ENCODE measurements at places on chromosomes 11 and 22.
A peak's percentile ranks its signal among the peaks of the same experiment; 100 is the strongest.

- DNase-seq, result no peak
Observed at GRCh38 chr11:17607083-17607429, 60.0 kb downstream of the OTOG start.

GRCh38 chr11:116642902-116643301 is 129.9 kb downstream of the BUD13 start:
- no peak for DNase-seq

DNA sequence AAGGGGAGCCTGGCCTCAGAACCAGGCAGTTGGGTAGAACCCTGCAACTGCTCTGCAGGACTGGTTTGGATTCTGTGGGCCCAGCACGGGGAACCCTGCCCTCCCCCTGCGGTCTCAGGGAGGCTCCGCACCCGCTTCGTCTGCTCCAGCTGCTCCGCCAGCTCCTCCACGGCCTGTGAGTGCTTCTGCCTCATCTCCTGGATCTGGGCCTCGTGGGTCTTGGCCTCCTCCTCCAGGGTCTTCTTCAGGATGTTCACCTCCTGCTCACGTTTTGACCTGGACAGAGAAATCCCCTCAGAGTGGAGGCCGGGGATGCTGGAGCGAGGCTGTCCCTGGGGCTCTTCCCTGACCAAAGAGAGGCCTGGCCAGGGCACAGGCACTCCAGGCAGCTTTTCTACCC is 41.9 kb downstream of the APOL1 start:
- DNase-seq, result no peak

- no peak for DNase-seq
Observed at GRCh38 chr11:62536301-62536957, 10.2 kb downstream of the AHNAK start.

- DNase-seq, result no peak
Observed at GRCh38 chr22:43776081-43776670, 35.9 kb downstream of the EFCAB6 start.

GRCh38 chr22:50678651-50679521 is 6.3 kb downstream of the SHANK3 start:
- DNase-seq, result no peak

DNA sequence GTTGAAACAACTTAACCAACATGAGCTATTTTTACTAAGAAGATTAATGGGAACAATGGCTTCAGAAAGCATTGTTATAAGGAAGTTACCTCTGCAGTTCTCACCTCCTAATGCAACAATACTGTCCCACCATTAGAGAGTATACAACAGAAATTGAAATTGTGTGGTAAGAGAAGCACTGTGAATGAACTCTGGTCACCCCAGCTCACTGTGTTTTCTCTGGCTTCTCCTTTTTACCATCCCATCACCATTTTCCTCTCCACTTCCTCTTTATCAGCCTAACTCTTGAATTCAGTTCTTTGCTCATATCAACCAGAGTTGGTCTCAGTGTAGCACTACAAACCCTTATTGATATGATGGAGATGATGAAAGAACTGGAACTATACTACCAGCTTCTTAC is 138.0 kb upstream of the POU2AF2 start:
- no peak for DNase-seq

- no peak for DNase-seq
Observed at GRCh38 chr11:34641456-34641855, 20.6 kb downstream of the EHF start.

- DNase-seq, result no peak
Observed at GRCh38 chr22:38228873-38229740, 27.3 kb downstream of the MAFF start.

DNA sequence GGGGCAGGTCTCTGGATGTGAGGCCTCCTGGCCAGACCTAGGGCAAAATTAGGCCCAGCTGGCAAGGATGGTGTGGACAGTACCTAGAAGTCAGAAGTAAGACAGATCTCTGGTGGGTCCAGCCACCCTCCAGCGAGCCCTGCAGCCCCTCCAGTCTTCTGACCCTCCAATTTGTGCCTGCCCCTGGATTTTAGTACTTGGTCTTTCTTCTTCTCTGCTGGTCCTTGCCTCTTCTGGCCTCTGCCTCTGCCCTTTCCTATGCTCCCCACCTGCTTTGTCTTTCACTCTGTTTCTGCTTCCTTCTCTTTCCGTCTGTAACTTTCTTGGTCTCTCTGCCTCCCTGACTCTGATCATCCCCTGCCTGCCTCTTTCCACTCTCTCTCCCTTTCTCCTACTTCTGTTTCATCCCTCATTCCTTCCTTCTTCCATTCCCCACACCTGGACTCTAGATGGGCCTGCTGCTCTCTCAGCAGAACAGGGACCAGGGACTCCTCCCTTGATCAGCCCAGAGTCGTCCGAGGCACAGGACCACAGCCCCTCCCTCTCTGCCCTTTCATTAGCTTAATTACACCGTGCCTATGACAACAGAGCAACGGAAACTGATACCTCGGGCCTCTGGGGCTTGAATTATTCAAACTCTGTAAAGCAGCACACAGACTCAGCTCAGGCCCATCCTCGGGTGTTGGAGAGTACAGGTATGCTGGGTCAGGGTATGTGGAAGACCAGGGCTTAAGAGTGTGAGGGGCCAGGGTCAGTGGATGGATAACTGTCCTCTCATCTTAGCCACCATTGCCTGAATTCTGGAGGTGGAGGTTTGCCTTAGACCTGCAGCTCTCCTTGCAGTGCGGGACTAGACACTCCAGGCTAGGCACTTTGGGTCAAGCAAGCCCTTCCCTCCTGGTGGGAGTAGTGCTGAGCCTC is at the start of gene CHRNA10:
Gene CHRNA10, minus strand, starts transcription at position 51 of the 921 bp plus-strand sequence. CDS start 72 bp downstream, outside the sequence.
- no peak for DNase-seq

GRCh38 chr22:30920407-30920806 is 48.2 kb downstream of the MORC2 start:
- DNase-seq, result peak; percentile 78

DNA sequence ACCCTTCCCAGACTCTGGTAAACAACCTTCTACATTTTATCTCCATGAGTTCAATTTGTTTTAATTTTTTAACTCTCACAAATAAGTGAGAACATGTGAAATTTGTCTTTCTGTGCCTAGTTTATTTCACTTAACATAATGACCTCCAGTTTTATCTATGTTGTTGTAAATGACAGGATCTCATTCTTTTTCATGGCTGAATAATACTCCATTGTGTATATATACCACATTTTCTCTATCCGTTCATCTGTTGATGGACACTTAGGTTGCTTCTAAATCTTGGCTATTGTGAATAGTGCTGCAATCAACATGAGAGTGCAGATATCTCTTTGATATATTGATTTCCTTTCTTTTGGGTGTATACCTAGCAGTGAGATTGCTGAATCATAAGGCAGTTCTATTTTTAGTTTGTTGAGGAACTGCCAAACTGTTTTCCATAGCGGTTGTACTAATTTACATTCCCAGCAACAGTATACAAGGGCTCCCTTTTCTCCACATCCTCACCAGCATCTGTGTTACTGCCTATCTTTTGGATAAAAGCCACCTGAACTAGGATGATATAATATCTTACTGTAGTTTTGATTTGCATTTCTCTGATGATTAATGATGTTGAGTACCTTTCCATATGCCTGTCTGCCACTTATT is 93.9 kb downstream of the ATG16L2 start:
- DNase-seq, result no peak

DNA sequence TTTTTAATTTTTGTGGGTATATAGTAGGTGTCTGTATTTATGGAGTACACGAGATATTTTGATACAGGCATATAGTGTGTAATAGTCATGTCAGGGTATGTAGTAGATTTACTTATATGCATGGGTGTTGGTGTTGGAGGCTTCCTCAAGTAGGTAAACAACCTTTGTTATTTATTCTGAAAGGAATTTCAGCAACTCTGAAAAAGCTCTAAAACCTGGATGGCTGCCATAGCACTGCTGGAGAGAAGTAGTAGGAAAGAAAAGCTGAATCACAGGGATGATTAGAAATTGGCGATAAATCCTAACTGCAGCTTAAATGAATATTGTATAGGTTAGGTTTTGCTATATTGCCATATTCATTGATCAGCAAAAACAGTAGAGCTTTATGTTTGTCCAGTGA is 44.4 kb upstream of the ST14 start:
- no peak for DNase-seq

DNA sequence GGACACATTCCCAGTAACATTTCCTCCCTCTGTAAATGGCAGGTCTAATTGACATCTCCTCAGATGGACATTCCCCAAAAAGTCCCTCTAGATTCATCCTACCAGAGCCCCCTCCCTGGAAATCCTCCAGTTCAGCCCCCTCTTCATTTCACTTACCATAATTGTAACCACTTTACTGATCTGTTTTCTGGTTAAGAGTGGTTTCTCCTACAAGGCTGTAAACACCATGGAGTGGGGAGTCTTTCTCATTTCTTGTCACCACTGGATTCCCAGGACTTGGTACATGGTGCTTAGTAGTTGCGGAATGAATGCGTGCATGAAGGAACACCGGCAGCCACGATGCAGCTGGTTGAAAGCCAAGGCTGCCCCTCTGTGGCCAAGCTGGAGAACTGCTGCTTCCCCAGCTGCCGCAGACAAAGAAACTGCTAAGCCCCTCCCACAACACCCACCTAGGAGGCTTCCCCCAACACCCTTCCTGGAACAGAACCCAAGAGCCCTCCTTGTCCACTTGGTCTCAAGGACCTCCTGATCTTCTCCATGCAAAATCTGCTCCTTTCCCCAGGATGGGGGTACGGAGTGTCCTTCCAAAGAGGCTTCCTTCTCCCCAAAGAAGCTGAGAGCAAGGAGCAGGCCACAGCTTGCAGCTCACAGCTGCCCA is 18.6 kb upstream of the SCARF2 start:
- DNase-seq, result no peak

All from activated naive CD4-positive, alpha-beta T cell (primary cell).